ENCODE measurements at places on chromosomes 4 and X.
A peak's percentile ranks its signal among the peaks of the same experiment; 100 is the strongest.

DNA sequence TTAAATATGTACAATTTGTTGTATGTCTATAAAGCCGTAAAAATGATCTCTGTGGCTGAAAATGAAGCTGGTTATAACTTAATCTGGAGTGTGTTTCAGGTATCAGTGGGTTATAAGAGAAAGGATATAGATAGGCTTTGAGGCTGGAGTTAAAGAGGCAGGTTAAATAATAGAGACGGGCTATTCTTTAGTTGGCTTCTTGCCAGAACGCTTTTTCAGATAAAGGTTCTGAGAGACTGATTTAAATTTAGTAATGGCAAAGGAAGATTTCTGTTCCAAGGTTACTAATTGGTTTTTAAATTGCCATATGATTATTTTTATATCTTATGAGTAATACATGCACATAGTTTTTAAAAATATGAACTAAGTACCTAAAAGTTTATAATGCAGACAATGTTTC, 117.4 kb downstream of the AWAT2 start:
- no peak for DNase-seq

DNA sequence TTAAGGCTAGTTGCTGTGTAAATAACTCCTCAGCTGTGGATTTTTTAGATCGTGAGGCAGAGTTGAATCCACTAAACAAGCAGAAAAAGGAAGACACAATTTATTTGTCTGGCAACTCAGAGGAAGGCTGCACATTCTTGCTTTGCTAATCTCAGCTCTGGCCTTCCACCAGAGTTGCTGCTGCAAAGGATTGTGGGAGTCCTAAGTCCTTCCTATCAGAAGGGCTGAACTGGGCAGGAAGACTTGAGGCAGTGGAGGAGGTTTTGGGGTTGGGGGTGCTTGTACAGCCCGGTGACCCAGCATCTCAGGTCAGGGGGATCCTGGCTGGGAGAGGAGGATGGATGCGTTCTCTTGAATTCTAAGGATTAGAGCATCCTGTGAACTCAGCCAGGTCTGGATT, 11.0 kb upstream of the VSIG1 start:
- DNase-seq, result no peak

DNA sequence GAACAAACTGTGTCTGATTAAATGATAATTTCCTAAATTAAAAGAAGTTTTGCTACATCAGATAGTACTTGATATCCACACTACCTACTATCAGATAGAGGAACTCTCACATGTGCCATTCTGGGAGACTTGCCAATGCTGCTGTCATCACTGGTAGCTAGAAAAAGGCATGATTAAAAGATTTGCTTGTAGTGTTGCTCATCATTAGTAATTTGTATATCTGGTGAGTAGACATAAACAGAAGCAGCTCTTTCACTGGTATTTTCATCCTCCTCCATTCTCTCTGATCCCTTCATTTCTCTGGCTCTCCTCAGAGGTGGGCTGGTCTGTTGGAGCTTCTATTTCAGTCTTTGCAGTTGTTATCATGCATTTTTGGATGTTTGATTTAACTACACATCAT, 56.0 kb downstream of the SPRY1 start:
- DNase-seq, result peak; percentile 41

GRCh38 chr4:2194496-2194895, 47.4 kb downstream of the HAUS3 start:
- DNase-seq, result no peak

DNA sequence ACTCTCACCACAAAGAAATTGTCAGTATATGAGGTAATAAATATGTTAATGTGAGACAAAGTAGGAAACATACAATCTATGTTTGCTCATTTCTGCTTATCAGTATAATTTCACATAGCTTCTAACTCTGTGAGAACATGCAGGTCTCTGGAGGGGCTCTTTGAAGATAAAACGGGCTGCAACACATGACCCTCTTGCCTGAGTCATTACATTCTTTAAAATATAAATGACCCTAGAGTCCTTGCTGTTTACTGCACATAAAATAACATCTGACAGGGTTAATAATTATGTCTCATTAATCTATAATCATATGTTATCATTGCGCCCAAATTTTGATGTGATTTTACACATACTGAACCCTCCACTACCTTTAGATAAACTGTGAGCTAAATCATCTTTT, 681.5 kb downstream of the ARAP2 start:
- DNase-seq, result no peak

DNA sequence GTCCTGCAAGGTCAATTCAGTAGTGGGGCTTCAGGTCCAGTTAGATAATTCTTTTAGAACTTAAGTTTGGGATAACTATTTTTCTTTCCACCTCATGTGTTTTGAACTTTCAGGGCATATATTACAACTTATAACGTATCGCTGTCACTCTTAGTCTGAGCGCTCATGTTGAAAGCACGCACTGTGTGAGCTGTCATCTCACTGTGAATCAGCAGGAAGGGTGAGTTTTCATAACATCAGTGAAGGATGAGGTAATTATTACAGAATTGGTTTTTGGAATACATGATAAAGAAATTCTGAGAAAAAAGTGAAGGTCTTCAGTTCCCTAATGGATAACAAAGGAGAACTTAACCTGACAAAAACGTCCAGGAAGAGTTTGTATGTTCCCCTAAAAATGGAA, 45.1 kb upstream of the SLC4A4 start:
- no peak for DNase-seq
